ENCODE measurements at places on chromosomes 7 and 10. TPM values are rescaled to one million over a fixed set of nuclear protein-coding genes. Genes with fewer than 3 reads are reported as not detected.

DNA sequence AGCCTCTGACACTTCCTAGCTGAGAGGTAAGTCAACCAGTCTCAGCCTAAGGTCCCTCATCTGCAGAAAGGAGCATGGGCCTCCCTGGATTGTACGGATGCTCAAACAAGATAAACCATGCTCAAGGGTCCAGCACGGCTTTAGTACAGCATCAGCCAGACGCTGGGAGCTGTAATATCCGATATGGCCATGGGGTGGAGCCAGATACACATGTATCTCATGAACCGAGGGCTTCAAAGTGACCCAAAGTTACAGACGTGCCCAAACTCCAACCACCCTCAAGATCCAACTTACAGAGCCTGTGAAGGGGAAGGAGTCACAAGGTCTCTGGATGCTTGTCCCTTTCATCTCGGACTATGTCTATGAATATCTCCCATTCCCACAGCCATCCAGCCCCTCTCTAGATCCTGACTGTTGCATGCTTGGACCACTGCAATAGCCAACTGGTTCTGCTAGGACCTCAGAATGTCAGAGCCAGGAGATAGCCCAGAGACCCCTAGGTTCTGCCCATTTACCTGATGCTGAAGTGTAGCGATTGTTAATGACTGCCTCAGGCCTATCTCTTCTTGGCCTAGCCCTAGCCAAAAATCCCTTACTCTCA is 142.4 kb downstream of the SH3PXD2A start:
- DNase-seq: peak; percentile 86

DNA sequence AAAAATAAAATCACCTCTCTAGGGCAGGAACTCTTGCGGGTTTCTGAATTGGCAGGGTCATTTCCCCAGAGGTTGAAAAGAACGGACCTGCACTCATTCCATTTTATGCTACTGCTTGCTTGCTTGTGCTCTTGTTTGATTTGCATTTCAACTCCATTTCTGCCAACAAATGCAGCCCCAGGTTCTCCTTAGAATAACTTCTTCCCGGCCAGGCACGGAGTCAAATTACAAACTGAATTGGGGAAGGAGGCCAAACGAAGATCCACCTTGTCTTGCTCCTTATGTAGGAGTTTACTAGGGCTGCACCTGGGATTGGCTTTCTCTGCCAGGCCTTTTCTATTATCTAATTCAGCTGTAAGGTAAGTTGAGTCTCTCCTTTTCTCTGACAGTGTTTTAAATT is 79.6 kb downstream of the HGF start:
- DNase-seq: peak; percentile 26

- no peak for DNase-seq
Observed at GRCh38 chr10:53675177-53675576, 902.6 kb upstream of the MBL2 start.

GRCh38 chr10:2439983-2440382 is 627.4 kb upstream of the PFKP start:
- DNase-seq: no peak

DNA sequence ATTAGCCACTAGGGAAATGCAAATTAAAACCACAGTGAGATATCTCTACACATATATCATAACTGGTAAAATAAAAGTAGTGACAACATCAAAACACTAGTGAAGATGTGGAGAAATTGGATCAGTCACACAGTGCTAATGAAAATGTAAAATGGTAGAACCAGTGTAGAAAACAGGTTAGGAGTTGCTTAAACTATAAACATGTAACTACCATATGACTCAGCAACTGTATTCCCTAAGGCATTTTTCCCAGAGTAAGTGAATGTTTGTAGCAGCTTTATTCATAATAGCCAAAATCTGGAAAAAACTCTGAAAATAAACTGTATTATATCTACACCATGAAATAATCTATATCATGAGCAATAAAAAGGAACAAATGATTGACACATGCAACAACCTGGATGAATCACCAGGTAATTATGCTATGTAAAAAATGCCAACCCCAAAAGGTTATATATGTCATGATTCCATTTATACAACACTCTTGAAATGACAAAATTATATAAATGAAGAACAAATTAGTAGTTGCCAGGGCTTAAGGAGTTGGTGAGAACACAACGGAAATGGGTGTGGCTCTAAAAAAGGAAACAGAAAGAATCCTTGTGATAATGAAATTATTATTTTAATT is 22.8 kb downstream of the SLC25A40 start:
- no peak for DNase-seq

GRCh38 chr10:110746254-110746826 is 102.2 kb downstream of the RBM20 start:
- peak; percentile 67 for DNase-seq

Gene UTF1
- total RNA-seq: not detected

Gene MYPN
- total RNA-seq: not detected

Gene IRF5
- total RNA-seq: 52.5 TPM

Gene HPSE2
- total RNA-seq: 13.6 TPM

Data from uterus (tissue), 4 donors.